ENCODE measurements at places on chromosomes 3 and 15.

GRCh38 chr3:160568989-160569388, 3.6 kb upstream of the KPNA4 start:
- no peak for DNase-seq

DNA sequence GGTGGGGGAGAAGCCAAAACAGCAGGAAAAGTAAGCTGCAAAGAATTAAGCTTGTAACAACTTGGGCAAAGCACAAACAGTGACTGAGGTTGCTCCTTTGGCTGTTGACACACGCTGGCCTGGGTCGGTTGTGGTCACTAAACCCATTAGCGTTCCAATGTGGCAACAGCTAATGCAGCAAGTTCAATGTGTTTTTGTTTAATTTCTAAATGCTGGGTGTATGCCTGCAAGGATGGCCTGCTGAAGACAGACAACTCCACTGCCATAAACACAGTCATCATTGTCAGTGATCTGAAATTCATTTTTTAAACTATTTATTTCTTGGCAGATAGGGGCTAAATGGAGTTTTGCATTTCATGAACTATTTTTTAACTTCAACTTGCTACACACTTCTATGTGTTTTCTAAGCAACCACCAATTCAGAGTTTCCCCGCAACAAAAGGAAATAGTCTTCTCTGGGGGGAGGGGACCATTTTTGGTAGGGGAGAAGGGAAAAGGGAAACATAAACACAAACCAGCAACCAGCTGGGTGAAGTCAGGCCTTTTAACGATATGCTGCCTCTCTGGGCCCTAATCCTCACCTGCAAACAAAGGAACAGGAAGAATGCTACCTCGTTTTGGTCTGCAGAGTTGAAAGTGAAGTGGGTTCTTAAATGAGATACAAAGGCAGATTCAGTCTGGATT, 34.8 kb upstream of the WNT5A start:
- DNase-seq = no peak

GRCh38 chr3:184558726-184559125, 2.9 kb upstream of the EPHB3 start:
- DNase-seq = no peak

DNA sequence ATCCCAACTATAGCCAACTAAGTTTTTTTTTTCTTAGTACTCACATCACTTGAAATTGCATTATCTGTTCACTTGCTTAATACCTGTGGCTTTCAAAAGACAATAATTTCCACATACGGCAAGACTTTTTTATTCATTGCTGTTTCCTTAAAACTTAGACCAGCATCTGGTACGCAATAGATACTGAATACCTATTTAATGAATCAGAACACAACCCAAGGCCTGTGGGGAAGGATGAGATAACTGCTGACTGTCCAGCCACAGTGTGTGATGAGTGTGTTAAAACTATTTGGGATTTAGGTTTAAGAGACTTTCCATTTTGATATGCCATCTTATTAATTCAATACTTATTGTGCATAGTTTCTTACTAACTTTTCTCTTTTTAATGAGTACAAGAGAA, 988.7 kb downstream of the NTRK3 start:
- DNase-seq = no peak

DNA sequence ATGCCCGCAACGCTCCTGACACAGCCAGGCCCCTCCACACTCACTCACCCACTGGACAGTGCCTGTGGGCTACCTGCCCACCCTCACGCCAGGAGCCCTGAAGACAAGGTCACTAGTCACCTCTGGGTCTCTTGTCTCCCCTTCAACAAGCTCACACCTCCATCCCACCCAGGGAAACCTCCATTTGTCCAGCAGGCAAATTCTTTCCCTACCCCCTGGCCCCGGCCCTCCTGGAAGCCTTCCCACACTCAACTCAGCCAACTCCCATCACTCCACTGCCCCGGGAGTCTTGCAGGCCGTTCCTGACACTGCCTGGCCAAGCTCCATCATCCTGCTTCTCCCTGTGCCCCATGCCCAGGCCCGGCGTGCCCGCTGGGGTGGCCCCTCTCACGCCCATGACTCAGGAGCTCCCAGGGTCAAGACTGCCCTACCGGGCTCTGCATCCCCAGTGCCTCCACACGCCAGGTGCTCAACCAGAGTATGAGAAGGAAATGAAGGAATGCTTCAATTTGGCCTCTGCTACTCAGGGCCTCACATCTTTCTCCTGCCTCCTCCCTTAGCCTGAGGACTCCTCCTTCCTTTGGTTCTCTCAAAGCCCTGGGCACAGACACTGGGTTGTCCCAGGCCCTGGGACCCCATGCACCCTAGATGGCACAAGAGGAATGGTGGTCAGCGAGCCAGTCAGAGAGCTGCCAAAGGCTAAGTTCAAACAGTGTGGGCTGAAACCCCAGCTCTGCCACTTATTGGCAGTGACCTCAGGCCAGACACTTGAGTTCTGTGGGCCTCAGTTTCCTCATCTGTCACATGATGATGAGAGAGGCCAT, 88.6 kb downstream of the SEC22A start:
- no peak for DNase-seq

GRCh38 chr3:4993276-4994143, 14.3 kb downstream of the BHLHE40 start:
- no peak for DNase-seq

- DNase-seq = no peak
Measured at GRCh38 chr3:159488602-159489001, 500.0 kb upstream of the IL12A start.

DNA sequence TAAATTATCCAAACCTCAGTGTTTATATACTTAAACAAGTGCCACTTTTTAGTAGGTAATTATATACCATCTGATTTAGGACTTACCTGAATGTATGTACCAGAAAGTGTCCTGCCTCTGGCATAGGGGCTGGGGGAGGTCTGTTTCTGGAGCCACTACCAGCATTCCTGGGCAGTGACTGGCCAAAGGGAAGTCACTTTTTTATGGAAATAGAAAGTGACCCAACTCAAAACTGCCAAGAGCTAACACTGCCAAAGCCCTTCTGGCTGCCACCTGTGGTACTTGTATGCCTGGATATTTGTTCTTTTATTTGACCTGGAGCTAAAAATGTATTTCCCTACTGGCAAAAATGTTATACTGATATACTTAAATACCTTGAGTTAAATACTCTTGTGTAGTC, 42.7 kb downstream of the ESYT3 start:
- no peak for DNase-seq

- DNase-seq = no peak
Measured at GRCh38 chr15:82832601-82833361, 23.4 kb downstream of the WHAMM start.

- DNase-seq = no peak
Measured at GRCh38 chr3:72070005-72070404, 285.1 kb upstream of the PROK2 start.

- no peak for DNase-seq
Measured at GRCh38 chr15:96307856-96308394, 22.6 kb upstream of the NR2F2 start.

DNA sequence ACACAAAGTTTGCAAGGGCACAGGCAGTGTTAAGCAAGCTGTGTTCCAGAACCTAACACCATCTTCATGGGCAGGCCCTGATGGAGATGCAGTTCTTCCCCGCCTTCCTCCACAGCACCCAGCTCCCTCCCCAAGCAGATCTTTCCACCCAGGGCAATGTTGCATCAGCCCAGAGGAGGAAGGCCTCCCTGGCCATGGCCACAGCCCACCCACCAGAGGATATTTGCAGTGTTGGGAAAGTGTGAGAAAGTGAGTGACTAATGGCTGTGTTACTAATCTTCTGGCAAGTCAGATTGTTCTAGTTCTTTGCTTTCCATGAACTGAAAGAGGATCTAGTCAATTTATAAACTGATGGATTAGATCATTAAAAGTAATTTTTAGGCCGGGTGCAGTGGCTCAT, 42.0 kb upstream of the ATP10A start:
- no peak for DNase-seq

DNA sequence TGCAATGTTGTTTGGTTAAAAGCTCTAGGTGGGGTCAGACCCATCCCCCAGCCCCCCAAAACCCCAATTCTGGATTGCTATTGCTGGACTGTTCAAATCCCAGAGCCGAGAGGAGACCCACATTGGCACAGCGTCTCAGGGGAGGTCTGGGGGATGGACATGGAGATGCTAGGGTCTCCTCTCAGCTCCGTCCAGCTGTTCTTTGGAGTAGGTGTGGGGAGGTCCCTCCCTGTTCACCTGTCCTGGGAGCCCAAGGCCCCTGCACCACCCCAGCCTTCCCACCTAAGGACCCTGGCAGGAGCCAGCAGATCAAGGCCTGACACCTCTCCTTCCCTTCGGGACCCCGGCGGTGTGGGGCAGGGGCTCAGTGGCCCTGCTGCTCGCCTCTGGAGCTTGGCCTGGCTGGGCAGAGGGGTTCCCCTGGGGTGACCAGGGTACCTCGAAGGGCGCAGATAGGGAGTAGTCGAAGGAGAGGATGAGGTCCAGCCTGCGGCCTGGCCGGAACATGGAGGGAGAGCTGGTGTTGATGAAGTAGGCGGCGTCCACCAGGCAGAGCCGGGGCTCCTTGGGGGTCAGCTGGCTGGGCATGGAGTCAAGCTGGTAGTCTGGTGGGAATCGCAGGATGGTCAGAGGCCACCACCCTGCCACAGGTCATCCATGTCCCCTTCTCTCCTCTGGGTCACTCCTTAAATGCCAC, 23.9 kb downstream of the PLA2G4D start:
- DNase-seq = no peak

DNA sequence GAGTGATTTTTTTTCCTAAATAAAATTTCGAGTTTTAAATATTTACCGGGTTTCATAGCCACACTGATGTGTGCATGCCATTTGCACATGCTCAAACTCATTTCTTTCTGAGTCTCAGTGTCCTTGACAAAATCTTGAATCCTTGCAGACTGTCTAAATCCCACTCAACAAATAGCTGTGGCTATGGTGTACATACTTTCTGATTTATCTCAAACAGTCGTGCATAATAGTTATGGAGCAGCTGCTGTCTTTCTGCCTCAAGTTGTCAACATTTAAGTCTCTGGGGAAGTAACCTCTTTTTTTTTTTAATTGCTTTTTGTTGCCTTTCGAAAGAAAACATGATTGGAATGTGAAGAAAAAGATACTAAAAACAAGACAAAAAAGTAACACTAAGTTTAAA, 52.8 kb upstream of the UTS2B start:
- no peak for DNase-seq

GRCh38 chr15:40857601-40858341, 13.9 kb downstream of the SPINT1 start:
- peak; percentile 85 for DNase-seq
